Fibroblast of skin of right quadriceps (primary cell): ENCODE measurements at places on chromosomes 11 and 22.

GRCh38 chr11:116459185-116460045 is 313.4 kb downstream of the BUD13 start:
- no peak for DNase-seq

GRCh38 chr11:111797145-111797581 is 31.0 kb upstream of the PPP2R1B start:
- DNase-seq, result peak; percentile 55

- peak; percentile 40 for DNase-seq
Observed at GRCh38 chr11:3849297-3849874, 6.1 kb upstream of the STIM1 start.

DNA sequence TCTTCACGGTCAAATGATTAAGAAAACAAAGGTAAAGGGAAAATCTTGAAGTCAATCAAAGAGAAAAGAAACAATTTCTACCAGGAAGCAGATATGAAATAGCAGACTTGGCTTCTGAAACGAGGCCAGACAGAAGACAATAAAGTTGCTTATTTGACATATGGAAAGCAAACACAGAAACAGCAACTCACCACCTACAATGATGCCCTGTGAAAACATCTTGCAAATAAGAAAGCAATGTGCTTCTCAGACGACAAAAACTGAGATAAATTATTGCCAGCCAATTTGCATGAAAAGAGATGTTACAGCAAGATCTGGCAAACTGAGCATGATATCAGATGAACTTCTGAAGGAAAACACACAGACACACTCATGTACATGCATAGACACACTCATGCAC is 45.9 kb upstream of the CTSC start:
- DNase-seq, result no peak

DNA sequence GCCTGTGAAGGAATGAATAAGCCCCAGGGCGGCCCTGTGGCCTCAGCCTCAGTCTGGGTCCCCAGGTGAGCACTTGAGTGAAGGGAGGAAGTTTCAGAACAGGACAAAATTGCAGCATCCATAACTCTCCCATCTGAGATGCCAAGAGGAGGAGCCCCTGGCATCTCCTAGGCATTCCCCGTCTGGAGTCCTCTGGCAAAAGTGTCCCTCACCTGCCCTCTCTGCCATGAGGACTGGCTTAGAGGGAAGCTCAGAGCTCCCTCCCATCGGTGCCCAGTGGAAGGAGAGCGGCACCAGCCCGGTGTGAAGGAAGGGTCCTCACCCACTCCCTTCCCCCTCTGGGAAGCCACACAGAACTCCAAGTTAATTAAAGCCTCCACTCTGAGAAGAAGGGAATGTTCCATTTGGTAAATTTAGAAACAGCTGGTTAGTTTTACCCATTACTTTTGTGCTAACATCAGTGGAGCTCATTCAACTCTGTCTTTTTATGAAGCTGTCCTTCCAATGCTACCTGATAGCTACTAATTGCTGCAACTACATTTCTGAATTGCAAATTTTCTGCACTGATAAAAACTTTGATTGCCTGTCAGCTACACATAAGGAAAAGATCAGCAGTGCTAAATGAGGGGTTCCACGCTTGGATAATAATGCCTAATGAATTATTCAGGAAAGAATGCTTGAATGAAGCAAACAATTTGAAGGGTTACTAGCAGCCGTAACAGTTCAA is 123.3 kb upstream of the RCN1 start:
- no peak for DNase-seq

DNA sequence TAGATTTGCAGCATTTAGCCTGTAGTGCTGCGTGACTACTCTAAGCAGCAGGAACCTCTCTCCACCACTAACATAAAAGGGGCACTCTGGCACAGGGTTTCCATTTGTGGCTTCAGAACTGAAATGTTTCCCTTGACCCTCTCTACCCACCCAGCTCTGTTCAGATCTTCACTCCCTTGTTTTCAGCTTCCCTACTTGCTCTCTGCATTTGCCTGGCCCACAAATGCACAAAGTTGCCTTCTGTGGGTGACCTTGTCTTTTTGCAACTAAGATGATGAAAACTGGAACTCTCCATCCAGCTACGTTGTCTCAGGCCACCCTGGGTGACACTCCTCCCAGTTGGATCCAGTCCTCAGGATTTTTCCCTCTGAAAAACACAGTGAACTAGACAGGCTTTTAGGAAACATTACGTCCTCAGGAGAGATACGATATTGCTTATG is 19.8 kb upstream of the PSMA1 start:
- DNase-seq, result no peak

GRCh38 chr22:42610186-42610585 is 4.5 kb downstream of the POLDIP3 start:
- DNase-seq, result no peak

- no peak for DNase-seq
Observed at GRCh38 chr22:37205046-37205445, 7.2 kb downstream of the SSTR3 start.

DNA sequence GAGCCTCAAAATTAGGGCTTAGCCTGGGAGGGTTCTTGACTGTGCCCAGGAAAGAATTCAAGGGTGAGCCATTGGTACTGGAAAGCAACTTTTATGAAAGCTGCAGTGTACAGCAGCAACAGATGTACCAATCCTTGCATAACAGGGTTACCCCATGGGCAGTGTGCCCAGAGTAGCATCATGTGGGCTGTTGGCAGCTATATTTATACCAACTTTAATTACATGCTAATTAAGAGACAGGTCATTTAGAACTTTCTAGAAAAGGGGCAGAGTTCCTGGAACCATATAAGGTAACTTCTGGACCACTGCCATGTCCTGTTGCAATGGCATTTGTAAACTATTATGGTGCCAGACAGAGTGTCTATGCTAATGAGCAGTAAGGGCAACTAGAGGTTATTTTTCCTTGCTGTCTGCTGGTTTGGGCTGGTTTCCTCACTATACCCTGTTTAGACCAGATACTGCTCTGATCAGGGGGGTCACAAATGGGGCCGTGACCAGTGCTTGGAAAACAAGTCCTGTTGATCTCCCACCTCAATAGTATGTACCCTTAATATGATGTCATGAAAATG is 1120.5 kb upstream of the RAG2 start:
- no peak for DNase-seq
